Astrocyte (in vitro differentiated cells and primary cell): ENCODE measurements at places on chromosomes 5 and 9.
A peak's percentile ranks its signal among the peaks of the same experiment; 100 is the strongest.

- no peak for DNase-seq
These were observed 256.2 kb downstream of the FER start for GRCh38 chr5:109003928-109004327.

DNA sequence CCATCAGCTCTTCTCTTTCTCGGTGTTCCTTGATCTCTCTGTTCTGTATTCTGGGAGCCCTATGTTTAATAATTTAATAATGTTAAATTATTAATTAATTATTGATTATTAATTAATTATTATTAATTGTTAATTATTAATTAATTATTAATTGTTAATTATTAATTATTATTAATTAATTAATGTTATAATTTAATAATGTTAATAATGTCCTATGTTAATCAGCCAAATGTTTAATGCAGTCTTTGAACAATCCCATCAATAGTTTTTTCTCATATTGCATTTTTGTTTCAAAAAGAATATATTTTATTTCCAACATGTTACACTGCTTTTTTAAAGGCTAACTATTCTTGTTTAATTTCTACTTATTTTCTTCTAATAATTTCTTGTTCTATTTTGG is 26.2 kb downstream of the MGAT1 start:
- no peak for DNase-seq

GRCh38 chr5:56148453-56148971 is 84.6 kb downstream of the ANKRD55 start:
- no peak for DNase-seq

DNA sequence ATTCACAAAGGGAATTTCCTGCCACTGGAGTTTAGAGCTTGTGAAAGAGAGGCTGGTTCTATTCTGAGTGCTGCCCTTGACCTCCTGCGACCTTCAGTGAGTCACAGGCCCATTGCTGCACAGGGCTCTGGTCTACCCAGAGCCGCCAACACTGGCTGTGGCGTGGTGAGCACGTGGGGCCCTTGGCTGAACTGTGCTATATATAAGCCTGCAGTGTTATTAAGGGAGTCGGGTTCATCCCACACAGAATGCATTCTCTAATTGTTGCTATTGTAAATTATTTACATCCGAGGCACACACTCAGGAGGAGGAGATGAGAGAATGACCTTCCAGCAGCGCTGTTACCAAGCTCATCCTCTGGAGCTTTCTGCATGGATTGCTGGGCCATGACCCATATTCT is 47.1 kb downstream of the BRINP1 start:
- peak; percentile 6 for DNase-seq

- no peak for DNase-seq
These were observed 53.9 kb upstream of the RNU6ATAC start for GRCh38 chr9:134218230-134218629.

- no peak for DNase-seq
These were observed 5.5 kb downstream of the SMC2 start for GRCh38 chr9:104099630-104100029.

DNA sequence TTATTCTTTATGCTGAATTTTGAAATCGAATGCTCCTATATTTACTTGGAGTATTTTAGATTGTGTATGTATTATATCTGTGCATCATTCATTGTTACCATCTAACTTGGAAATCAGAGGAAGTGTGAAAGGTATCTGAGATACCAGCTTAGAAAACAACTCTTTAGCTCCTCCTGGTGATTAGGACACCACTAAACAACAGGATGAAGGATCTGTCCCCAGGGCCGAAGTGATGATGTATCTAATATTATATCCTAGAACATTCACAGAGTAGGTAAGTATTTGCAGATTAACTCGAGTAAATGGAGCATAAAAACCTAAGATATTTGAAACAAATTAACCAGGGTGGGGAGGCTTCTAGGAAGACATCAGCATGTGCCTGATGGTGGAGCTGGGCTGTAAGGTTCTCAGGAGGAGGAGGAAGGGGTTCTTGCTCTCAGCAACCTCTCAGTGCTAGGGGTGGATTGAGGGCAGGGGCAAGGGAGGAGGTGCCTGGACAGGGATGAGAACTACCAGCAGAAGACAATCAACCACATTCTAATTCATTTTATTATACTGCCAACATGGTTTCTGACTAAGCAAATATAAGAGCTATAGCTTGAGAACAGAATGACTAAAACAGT is 2.6 kb upstream of the NFIL3 start:
- no peak for DNase-seq

GRCh38 chr9:90880669-90881068 is 79.0 kb downstream of the SYK start:
- DNase-seq = no peak

GRCh38 chr9:126309427-126310189 is 17.0 kb upstream of the MVB12B start:
- DNase-seq = no peak

GRCh38 chr5:68479524-68479923 is 264.0 kb downstream of the PIK3R1 start:
- DNase-seq = no peak

DNA sequence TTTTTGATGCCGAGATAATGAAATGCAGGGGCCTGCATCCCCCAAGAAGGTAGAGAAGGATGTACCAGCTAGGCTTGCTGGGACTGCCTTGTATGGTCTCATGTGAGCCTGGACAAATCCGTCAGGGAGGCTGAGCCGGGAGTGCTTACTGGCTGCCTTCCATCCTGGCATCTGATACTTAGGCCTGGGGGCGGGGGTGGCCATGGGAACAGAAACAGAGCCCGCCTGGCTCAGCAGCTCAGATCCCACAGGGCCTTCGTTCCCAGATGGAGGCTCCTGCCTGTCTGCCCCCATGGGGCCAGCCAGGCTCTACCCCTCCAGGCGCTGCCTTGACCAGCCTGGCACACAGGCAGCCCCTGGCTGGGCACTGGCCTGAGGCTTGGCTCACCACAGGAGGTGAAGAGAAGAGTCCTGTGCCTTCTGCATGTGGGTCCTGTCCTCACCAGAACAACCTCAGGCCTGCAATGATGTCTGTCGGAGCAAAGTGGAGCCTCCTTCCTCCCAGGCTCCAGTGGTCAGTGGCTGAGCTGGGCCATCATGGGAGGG is 10.5 kb upstream of the SPATA31E1 start:
- DNase-seq = peak; percentile 25

DNA sequence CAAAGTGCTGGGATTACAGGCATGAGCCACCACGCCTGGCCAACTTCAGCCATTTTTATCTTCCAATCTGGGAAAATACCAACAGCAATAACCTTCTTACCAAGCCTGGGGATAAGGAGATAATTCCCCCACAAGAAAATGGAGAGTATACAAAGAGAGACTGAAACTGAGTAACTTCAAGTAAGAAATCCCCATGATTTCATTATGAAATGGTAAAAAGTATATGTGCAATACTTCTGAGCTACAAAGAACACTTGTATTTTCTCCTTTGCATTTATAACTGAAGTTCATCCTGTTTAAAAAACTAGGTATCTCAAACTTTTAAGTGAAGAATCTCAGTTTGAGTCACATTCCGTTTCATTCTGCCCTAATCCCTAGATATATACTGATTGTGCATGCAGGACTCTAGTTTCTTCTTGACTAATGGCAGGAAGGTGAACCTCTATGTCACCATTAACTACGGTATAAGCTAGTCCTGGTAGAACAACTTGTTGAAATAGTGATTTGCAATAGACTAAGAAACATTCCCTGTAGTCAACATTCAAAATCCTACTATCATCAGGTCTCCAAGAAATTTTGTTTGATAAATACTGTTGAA is 2071.4 kb downstream of the MAT2B start:
- no peak for DNase-seq

DNA sequence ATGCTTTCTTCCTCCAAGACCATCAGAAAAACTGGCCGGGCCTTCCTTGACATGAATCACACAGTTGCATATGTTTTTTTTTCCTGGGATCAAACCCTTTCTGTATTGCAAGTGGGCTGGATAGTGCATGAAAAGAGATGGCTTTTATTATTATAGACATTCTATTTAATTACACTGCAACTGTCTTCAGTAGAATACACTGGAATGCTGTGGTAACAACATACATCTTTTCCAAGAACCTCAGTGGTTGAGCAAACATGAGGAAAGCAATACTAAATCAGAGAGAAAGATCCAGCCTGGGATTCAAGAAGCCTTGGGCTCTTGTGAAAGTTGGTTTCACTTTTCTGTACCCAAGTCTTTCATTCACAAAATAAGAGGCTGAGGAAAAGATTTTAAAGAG is 193.0 kb downstream of the DMAC1 start:
- no peak for DNase-seq

DNA sequence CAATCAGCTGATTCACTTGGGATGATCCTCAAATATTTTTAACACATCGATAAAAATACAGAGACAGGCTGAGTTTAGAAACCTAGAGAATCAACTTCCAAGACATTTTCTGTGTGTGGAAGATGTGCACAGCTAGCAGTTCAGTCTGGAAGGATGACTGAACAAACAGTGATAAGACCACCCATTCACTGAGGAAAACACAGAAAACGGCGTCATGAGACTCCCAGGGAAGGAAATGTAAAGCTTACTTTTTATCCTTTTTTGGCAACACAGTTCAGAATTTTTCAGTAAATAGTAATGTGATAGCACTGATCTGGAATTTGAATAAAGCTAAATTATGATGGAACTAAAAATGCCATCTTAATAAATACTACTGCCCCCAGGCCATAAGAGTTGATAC is 277.6 kb downstream of the SEMA5A start:
- DNase-seq = no peak

DNA sequence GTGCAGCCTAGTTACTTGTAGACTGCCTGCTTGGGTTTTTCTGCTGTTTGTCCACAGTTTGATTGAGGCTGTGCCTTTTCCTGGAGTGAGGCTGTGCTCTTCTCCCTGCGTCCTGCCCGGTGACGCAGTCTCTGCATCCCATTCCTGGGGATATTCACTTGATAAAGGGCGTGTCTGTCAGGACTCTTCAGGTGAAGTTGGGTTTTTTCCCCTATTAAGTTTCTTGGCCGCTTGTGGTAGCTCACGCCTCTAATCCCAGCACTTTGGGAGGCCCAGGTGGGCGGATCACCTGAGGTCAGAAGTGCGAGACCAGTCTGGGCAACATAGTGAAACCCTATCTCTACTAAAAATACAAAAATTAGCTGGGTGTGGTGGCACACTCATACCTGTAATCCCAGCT is 50.0 kb upstream of the SUSD3 start:
- DNase-seq = no peak

DNA sequence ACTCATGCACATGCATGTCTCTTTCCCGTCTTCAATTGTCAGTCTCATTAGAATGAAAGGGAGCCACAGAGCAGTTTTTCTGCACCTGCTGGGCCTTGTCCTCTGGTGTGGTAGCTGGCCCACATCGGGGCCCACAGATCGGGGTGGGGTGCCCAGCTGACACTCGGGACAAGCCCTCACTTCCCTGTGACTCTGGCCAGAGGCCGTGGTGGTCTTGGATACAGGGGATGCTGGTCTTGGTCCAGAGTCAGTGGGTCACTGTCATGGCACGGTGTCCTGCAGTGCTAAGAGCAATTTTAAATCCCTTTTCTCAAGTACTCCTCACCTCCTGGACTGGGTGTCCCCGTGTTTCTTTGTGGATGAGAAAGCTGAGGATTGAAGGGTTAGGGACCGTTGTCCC is 193.2 kb downstream of the CACNA1B start:
- DNase-seq = no peak

- peak; percentile 71 for DNase-seq
These were observed 39.5 kb downstream of the LARP1 start for GRCh38 chr5:154794525-154795234.

DNA sequence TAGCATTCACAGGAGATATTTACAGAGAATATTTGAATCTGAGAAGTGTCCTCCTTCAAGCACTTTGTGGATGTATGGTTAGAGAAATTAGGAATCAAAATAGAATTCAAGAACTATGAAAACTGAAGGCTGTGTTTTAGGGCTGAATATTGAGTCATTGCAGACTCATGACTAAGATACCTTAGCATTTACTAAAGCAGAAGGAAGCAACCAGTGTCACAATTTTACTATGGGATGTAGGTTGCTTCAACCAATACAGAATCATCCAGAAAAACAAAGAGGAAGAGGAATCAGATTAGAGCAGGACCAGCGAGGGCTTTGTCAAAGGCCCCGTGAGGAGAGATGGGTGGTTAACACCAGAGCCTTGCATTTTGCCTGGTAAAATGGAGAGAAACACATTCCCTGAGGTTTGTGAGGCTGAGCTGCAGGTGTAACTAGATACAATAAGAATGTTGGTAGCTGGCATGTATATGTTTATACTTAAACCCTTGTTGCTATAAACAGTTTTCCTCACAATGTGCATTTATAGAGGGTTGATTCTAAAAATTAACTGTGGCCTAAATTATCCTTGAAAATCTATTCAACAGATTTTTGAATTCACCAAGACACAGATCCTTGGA is 518.1 kb downstream of the AGTPBP1 start:
- DNase-seq = peak; percentile 56

DNA sequence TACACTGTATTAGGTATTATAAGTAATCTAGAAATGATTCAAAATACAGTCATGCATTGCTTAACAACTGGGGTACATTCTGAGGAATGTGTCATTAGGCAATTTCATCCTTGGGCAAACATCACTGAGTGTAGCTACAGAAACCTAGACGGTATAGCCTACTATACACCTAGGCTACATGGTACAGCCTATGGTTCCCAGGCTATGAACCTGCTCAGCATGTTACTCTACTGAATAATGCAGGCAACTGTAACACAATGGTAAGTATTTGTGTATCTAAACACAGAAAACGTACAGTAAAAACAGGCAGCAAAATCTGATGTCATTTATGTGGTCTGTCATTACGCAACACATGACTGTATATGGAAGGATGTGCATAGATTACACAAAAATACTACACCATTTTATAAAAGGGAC is 96.8 kb downstream of the RAPGEF6 start:
- peak; percentile 42 for DNase-seq

- peak; percentile 97 for DNase-seq
These were observed 2.4 kb downstream of the CARD19 start for GRCh38 chr9:93098236-93098946.

DNA sequence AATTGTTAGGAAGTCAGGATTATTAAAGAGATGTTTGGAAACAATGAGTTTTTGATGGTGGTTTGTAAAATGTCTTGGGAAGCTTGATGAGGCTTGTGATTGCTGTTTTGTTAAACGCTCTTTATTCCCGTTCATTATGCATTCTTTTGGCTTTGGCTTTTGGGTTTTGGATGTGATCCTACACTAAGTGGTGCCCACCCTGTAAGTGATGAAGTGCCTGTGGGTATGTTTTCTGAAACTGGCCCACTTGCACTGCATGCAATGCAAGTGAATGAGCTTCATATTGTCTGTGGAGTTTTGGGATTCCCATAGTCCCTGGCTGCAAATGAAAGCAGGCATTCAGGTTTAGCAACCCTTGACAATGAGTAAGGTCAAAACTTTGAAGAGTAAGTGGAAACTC is 1035.5 kb upstream of the WWC1 start:
- no peak for DNase-seq

GRCh38 chr9:127263664-127264063 is 910 bp upstream of the GARNL3 start:
- DNase-seq = no peak

DNA sequence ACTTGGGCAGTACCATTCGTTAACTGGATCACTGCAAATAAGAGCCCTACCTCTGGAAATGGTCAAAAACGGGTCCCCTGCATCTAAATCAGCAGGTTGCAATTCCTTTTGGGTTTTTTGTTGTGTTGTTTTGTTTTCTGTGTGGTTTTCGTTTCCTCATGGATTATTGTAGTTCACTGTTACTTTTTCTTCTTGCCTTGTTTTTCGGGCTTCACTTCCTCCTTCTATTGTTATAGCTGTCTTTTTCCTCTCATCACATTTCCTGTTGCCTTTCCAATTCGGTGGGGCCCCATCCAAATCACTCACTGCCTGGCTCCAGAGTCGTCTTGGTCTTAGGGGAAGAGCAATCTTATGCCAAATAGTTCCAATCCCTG is 8.7 kb upstream of the SSBP2 start:
- DNase-seq = no peak
